ENCODE measurements at places on chromosomes 2 and 18.

DNA sequence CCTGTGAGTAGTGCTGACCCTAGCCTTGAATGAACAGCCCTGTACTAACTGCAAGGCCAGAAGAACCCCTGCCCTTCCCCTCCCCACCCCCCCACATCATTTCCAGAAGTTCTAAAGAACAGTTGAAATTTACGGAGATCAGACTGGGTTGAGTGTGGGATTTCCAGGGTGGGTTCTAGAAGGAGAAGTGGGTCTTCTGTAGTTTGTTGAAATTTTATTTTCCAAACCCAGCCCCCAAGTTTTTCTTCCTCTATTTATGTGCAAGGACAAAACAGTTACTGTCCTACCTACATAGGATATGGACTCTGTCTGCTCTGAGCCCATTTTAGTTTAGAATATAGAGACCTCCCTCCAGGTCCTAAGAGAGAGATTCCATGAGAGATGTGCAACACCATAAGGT lies 26.3 kb upstream of the CASP10 start:
- DNase-seq, result no peak

GRCh38 chr2:197934934-197935289 lies 130.5 kb downstream of the PLCL1 start:
- no peak for DNase-seq

- DNase-seq, result no peak
These were observed 73.2 kb downstream of the CAPN13 start for GRCh38 chr2:30733876-30734520.

GRCh38 chr2:191740759-191741158 lies 62.8 kb downstream of the NABP1 start:
- peak; percentile 57 for DNase-seq

GRCh38 chr2:237190966-237191713 lies 105.5 kb downstream of the COPS8 start:
- no peak for DNase-seq

DNA sequence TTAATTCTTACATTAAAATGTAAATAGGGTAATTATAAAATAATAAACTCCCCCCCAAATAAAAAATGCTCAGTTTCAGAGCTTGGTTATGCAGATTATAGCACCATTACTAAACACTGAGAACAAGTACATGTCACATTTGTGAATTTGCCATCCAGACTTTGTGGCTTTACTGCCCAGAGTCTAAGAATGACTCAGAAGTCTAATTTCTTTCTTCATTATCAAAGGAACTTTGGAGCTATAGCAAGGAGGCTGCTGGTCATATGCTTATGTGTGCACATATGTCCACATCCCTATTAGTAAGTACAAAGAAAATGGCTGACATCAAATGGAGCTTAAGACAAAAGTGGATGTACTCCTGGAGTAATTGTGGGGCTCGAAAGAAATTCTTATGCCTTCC lies 248.5 kb upstream of the SESTD1 start:
- DNase-seq, result no peak

GRCh38 chr2:104430359-104430740 lies 423.6 kb upstream of the POU3F3 start:
- DNase-seq, result no peak

GRCh38 chr2:230648356-230648755 lies 64.3 kb upstream of the CAB39 start:
- no peak for DNase-seq

DNA sequence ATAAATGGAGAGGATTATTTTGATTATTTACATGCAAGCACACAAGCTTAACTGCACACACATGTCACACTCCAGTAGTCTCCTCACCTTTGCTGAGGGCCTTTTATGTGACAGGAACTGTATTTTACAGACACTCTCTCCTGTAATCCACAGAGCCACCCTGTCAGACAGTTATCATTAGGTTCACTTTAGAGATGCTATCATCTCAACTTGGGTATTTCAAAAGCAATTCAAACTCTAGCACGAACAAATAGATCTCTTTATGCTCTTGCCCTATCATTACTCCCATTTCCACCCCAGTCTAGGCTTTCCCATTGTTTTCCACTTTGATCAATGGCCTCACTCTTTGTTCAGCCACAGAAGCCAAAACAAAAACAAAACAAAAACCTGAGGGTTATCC lies 281.2 kb upstream of the EPHA4 start:
- DNase-seq, result no peak

GRCh38 chr2:217160103-217160743 lies 300.4 kb upstream of the TNP1 start:
- DNase-seq, result peak; percentile 36

DNA sequence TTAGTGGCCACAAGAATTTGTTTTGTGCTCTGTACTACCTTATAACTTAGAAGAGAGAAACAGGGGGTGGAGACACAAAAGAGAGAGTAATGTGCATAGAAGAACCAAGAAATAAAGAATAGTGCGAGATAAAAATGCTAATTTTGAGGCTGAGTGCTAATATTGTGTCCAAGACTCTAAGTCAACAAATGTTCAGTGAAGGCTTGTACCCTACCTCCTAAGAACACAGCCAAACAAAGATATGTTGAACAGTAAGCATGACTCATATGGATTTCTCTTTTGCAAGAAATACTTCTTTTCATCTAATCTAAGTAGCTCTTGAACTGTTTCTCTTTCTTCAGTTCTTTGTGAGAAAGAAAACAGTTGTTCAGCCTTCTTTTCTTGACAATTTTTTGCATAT lies 45.2 kb downstream of the GAREM1 start:
- DNase-seq, result no peak

GRCh38 chr2:12199491-12200211 lies 453.2 kb downstream of the LPIN1 start:
- no peak for DNase-seq

GRCh38 chr18:29512203-29512602 lies 1335.3 kb upstream of the CDH2 start:
- DNase-seq, result no peak

GRCh38 chr2:191789796-191790195 lies 57.1 kb downstream of the CAVIN2 start:
- no peak for DNase-seq

DNA sequence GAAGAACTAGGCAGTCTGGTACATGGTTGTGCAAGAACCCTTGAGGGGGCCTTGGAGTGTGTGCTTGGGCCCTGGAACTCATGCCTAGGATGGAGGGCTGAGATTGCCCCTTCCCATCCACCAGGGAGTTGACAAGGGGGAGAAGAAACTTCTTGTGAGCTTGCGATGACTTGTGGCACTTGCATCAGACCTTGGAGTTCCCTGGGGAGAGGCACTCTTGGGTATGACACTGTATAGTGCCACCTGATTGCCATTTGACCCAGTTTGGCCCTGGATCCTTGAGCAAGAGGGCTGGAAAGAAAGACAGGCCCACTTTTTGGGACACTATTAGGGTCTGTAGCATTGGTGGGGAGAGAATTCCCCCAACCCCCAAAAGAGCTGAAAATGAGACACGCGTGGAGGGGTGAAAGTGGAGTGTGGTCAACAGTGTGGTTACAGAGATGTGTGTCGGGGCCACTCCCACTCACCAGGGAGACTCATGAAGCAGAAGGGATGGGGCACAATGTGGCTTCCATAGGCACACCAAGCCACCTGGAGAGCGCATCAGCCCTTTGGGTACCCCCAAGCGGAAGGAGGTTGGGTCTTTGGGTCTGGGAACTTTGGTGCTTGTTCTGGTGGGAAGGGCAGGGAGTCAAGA lies 101.3 kb downstream of the MSH2 start:
- DNase-seq, result no peak

- no peak for DNase-seq
These were observed 3.9 kb upstream of the DHRS9 start for GRCh38 chr2:169065422-169065821.

- no peak for DNase-seq
These were observed 192.6 kb upstream of the MYT1L start for GRCh38 chr2:2523461-2524347.

DNA sequence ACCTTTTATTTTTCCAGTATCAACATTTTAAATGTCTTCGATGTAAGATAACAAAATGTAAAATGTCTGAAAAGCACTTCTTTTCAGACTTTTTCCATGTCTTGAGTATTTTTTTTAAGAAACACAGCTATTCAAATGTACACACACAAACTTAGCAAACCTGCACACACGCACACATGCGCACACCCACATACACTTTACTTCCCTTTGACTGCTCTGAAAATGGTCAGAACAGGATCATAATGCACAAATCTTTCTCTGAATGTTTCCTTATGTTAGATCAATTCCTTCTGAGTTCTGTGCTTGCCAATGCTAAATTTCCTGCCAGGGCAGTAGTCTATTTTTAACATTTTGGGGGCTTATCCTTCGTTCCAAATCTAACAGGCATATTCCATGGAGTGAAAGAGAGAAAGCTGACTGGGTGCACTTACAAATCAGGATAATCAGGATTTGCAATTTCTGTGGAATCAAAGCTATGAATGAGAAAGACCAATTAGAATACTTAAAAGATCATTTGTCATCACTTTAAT lies 136.3 kb downstream of the ZEB2 start:
- DNase-seq, result no peak

DNA sequence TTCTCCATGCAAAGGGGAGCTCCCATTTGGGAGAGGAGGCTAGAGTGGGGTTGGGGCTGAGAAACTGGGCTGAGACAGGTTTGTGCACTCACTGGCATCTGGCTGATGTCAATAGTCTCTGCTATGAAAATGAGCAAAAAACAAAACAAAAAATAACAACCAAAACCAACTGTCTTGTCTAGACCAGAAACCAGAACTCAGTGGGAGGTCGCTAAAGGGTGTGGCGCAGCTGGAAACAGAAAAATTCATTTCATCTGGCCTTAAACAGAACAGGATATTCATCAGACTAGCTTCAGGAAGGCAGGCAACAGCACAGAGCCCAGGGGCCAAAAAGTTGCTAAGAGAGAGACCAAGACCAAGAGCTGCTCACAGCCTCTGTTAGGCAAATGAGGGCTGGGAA lies 126.1 kb downstream of the THNSL2 start:
- DNase-seq, result no peak

DNA sequence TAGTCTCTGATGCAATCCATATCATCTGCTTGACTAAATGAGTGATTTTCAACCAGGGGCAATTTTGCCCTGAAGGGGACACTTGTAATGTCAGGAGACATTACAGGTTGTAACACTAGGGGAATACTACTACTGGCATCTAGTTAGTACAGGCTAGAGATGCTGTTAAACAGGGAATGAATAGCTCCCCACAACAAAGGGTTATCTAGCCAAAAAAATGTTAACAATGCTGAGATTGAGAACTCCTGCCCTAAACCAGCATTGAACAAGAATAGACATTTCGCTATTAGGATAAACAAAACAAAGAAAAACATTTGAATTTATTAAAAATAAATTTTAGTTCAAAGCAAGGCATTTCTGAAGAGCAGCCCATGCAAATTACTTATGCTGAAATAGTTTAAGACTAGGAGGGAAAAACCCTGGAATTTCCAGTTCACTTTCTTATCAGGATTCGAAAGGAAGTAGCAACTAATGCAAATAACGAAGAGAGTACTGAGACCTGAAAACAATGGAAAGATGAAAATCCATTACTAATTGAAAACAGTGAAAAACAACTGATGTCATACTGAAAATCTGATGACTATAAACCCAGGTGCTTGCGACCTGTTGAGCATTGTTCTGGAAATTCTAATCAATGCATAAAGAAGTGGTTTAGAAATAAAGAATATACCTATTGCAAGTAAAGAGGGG lies 53.1 kb downstream of the CAB39 start:
- DNase-seq, result no peak

DNA sequence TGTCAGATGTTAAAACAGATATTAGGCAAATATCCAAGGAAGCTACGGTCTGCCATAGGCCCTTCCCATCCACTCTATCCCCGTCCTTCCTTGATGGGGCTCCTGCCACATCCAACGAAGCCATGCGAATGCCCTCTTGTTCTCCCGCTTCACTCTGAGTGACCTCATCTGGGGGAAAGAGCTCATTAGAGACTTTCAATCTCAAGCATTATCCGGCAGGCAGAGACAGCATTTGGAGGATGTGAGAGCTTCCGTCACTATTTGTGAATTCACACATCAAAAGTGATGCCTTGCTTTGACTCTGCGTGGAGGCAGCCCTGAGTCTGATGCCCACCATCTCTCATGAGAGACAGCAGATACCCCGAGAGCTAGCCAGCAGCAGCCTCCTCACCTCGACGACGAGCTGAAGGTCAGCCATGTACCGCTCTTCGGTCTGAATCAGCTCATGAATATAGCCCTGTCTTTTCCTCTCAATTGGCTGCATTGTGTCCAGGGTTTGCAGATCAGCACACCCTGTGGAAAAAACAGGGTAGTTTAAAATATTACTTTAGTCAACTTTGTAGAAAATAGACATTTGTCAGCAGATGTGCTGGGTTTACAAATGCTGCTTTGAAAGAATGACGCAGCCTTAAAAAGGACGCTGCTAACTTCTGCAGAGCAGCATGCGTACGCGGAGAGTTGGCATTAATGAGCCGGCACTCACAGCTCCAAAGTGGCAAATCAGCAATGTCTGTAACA lies 45.9 kb downstream of the FAM228A start:
- no peak for DNase-seq

- no peak for DNase-seq
These were observed 37.8 kb upstream of the ST8SIA5 start for GRCh38 chr18:46794607-46795006.
